ENCODE measurements at places on chromosomes 13 and 19.

- no peak for DNase-seq
- H3K27me3 ChIP-seq, result no peaks in the 10 kb centered on the region
- peaks cover 15% of the 10 kb centered on the region for H3K36me3 ChIP-seq
Observed at GRCh38 chr19:18591735-18592385, 3.3 kb downstream of the REX1BD start.

GRCh38 chr13:36420437-36420891, 11.8 kb upstream of the CCNA1 start:
- no peaks in the 10 kb centered on the region for H3K36me3 ChIP-seq
- H3K4me3 ChIP-seq, result no peak overlapping the region
- H3K4me1 ChIP-seq, result no peaks in the 10 kb centered on the region
- no peak overlapping the region for H3K27ac ChIP-seq
- peak; percentile 70 for DNase-seq

DNA sequence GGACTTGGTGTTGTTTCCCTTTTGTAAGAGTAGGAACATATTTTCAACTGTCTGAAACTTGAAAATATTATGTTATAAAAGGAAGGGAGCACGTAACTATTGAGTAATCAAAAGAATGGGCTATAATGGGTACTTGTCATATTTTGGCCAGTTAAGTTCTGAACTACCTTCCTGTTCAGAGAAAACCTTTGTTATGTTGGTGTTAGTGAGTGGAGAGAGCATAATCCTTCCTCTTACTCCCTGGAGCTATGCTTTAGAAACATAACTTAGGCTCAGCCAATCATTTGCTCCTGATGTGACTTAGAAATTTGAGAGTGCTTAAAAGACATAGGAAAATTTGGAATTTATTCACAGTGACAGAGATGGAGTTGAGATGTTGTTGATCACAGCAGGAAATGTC, 482.5 kb upstream of the SPRY2 start:
- H3K27ac ChIP-seq, result no peak overlapping the region
- H3K4me1 ChIP-seq, result no peaks in the 10 kb centered on the region
- no peaks in the 10 kb centered on the region for H3K36me3 ChIP-seq
- DNase-seq, result no peak
- no peak overlapping the region for H3K4me3 ChIP-seq
- H3K27me3 ChIP-seq, result no peaks in the 10 kb centered on the region

DNA sequence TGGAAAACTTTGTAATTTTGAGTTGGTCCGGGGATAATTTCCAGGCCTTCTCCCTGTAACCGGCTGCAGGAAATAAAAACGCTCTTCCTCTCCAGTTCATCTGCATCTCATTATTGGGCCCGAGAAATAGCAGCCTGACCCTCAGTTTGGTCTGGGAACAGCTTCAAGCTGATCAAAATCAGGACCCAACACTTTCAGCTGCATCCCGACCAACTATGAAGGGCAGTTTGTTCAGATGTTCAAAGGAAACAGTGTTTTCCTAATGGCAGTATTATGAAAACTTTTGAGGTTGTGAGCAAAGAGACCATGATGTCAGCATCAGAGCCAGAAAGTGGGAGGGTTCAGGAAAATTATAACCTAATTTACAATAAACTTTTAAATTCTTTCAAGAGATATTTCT, 35.7 kb downstream of the STK24 start:
- peaks cover 58% of the 10 kb centered on the region for H3K4me1 ChIP-seq
- no peak for DNase-seq
- no peak overlapping the region for H3K4me3 ChIP-seq
- H3K36me3 ChIP-seq, result peaks cover 5% of the 10 kb centered on the region
- no peak overlapping the region for H3K27ac ChIP-seq

DNA sequence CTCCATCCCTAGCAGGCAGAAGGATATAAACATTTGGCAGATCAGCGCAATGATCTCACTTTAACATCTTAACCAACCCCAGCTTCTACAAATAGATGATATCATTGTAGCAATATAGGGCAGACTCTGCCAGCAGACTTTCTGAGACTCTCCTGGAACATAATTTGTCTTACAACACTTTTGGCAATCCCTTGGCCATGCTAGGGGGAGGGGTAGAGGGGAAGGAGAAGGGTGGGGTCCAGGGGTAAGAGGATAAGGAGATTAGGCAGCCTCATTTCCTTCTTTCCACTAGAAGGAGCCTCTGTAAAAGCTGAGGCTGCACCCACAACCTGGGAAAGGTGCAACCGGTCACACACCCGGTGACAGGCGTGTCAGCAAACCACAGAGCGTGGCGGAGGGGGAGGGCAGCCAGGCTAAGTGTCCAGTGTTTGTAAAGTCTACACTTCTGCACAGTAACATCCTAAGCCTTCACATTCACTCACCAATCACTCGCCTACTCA, 8.7 kb upstream of the UBAC2 start:
- no peak overlapping the region for H3K27ac ChIP-seq
- peaks cover 8% of the 10 kb centered on the region for H3K4me1 ChIP-seq
- H3K27me3 ChIP-seq, result no peaks in the 10 kb centered on the region
